Glutamatergic neuron (in vitro differentiated cells): ENCODE measurements at places on chromosomes 11 and 22.

DNA sequence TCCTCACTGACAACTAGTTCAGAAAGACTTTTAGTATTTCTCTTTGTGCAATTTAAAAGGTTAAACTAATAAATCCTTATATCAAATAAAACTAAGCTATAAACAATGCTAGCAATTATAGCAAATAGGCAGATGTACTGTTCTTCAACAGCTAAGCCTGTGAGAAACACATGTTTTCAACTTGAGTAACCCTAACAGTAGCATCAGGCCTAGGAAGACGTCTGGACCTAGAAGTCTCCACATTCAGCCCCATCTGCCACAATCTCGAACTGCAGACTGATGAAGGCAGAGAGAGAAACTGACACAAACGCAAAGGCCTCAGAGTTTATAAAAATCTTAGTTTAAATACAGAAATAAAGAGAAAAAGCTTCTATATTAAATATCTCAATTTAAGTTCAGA is 2.5 kb downstream of the ST13 start:
- H3K27me3 ChIP-seq = peaks cover 12% of the 10 kb centered on the region
- peak overlapping the region; percentile 73 for H3K4me3 ChIP-seq
- H3K27ac ChIP-seq = peak overlapping the region; percentile 94
- peaks cover 22% of the 10 kb centered on the region for H3K4me1 ChIP-seq

DNA sequence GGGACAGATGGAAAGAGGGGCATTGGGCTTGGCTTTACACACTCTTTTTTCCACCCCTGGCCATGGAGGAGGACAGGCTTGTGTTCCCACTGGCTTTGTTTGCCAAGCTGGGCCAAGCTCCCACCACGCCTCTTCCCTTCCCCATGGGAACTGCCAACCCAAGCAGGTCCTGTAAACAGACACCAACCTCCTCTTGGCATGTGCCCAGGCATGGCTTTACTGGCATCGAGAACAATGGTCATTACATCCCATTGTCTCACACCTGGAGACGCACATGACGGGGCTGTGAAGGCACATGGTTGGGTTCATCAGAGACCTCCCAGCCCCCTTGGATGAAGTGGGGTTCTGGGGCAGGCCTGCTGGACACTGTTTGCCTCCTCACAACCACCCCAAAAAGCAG is 11.7 kb downstream of the SEC14L3 start:
- DNase-seq = no peak
- peaks cover 3% of the 10 kb centered on the region for H3K27me3 ChIP-seq
- no peaks in the 10 kb centered on the region for H3K4me1 ChIP-seq
- H3K4me3 ChIP-seq = no peak overlapping the region
- H3K27ac ChIP-seq = no peak overlapping the region

- DNase-seq = peak; percentile 51
- peak overlapping the region; percentile 36 for H3K27ac ChIP-seq
- no peaks in the 10 kb centered on the region for H3K36me3 ChIP-seq
- peaks cover 9% of the 10 kb centered on the region for H3K4me1 ChIP-seq
- H3K4me3 ChIP-seq = peak overlapping the region; percentile 7
Measured at GRCh38 chr22:36439481-36440271, 41.8 kb downstream of the TXN2 start.

DNA sequence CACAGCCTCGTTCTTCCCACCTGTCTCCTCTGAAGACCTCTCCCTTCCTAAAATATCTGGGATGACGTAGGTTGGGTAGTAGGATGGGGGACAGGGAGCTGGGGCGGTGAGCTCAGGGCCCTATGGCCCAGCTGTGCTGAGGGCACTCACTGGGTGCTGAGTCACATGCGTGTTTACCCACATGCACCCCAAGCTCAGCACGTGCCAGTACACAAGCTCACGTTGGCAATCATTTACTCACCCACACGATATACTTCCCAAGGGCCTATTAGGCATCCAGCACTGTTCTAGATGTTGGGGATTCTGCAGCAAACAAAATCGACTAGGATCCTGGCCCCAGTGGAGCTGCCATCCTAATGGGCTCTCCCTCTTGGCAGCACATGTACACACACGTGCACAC is 28.7 kb downstream of the ARAP1 start:
- no peak for DNase-seq
- no peak overlapping the region for H3K27ac ChIP-seq
- peaks cover 2% of the 10 kb centered on the region for H3K4me1 ChIP-seq

- peaks cover 3% of the 10 kb centered on the region for H3K27me3 ChIP-seq
- H3K4me3 ChIP-seq = no peak overlapping the region
- no peaks in the 10 kb centered on the region for H3K4me1 ChIP-seq
- H3K36me3 ChIP-seq = peaks cover 5% of the 10 kb centered on the region
- H3K27ac ChIP-seq = no peak overlapping the region
Measured at GRCh38 chr11:23413057-23413456, 552.8 kb upstream of the CCDC179 start.
